ENCODE measurements at places on chromosomes 16 and 17.

GRCh38 chr17:72996791-72997190 is 95.7 kb downstream of the SLC39A11 start:
- DNase-seq: no peak

DNA sequence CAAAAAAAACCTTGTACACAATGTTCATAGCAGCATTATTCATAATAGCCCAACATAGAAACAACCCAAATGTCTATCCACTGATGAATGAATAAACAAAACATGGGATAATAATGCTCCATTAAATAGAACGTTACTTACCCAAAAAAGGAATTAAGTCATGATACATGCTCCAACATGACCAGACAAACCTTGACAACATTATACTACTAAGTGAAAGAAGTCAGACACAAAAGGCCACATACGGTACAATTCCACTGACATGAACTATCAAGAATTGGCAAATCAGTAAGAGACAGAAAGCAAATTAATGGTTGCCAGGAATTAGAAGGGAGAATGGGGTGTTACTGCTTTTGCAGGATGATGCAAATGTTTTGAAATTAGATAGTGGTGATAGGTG is 193.8 kb upstream of the SHISA6 start:
- DNase-seq: no peak

- DNase-seq: peak; percentile 99
These were observed 46.2 kb downstream of the TUBD1 start for GRCh38 chr17:59846394-59847165.

DNA sequence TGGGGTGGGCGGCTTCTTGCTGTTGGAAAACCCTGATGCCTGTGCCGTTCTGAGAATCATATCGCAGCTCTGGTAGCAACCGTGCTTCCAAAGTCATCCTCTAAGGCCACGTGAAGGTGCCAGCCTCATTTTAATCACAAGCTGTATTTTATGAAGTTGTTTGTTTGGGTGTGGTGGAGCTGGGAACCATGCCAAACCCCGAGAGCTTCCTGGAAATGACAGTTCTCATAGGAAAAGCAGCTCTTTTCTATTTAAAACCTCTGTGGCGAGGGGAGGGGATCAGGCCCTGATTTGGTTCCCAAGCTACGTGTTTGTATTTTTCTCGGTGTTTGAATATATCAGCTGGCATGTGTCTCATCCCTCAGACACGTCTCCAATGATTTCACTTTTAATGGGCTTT is 21.7 kb downstream of the KNOP1 start:
- peak; percentile 71 for DNase-seq

DNA sequence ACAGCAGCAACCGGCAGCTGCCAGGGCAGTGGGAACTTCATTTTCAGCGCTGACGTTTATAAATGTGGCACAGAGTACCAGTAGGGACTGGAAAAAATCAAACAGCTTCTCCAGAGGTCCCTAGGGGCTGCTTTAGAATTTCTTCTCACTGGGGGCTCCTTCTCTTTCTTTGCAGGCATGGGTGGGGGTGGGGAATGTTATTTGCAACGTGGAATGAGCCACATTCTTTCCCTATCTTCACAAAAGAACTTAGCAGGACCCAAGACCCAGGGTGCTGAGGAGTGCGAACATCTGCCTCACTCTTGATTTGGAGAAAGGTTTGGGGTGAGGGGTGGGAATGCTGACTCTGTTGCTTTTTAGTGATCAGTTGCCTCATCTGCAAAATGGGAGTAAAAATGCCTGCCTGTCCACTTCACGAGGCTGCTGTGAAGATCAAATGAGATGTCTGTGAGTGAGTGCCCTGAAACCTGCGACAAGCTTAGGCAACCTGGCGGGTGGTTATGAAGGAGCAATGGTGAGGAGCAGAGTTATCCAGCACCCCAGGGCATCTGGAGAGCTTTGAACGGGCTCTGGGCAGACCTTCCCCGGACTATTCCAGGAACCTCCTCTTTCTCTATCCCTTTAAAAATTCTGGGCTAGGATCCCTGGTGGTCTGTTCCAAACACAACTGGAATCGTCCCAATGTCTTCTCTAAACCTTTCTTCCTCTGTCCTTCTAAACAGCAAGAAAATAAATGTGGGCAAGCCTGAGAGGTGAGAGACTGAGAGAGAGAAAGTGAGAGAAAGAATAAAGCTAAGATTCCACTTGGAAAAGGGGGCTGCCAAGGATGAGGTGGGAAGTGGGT is 10.7 kb upstream of the PIPOX start:
- DNase-seq: no peak

- DNase-seq: no peak
These were observed 353.0 kb upstream of the EEF2KMT start for GRCh38 chr16:5450409-5451104.

- DNase-seq: no peak
These were observed 42.9 kb downstream of the BAHCC1 start for GRCh38 chr17:81438007-81438659.

DNA sequence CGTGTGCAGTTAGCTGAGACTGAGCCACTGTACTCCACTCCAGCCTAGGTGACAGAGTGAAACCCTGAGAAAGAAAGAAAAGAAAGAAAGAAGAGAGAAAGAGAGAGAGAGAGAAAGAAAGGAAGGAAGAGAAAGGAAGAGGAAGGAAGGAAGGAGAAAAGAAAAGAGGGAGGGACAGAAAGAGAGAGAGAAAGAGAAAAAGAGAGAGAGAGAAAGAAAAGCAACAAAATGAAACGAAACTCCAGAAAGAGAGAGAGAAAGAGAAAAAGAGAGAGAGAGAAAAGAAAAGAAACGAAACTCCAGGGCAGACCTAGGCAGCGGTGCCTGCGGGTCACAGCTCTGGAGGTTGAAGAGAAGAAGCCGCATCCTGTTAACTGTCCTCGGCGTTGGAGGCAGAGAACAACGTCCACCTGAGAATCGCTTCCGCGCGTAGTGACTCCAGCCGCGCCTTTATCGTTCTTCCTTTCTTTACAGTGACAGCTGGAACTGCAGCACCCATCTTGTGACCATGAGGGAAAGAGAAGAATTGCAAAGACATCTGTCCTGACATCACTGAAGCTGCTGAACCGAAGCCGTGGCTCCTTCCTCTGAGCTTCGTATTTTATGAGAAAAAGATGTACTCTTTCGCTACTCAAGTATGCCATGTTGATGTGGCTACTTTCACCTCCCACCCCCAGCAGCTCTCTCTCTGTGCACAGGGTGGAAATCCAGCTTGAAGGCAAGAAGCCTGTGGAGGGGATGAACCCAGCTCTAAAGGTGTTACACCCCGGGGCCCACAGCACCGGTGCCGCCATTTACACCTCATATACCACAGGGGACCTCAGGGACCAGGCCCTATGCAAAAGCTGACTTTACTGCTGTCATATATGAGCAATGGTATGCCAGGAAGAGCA is 56.9 kb upstream of the DOC2B start:
- DNase-seq: no peak

DNA sequence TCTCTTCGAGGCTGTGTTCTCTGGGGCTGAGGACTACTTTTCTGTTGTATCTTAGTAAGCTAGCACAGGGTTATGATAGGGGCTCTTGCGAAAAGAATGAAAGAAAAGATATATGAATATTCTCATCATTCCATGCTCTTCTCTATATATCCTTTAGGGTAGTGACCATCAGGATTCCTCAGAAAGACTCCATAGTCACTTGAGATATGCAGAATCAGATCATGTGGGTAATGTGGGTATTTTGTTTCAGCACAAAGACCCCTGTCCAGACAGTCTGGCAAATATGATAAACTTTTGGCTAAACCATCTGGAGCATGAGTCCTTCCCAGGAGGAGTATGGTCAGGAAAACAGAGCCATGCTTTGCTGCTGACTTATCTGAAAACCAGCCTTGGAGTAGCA is 21.5 kb downstream of the CRYM start:
- DNase-seq: no peak

DNA sequence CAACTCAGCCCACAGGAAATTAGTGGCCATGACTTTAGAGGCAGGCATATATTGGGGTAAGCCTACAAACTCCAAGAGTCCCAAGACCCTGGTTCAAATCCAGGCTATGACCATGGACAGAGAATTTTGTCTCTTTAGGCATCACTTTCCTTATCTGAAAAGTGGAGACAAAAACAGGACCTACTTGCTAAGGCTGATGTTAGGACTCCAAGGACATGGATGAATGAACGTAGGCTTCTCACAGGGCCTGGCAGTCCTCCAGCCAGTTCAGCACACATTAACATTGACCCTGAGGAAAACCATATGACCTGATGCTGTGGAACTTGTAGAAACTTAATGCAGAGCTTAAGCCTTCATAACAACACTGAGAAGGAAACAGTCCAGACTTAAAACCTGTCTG is 1.4 kb downstream of the FKBP10 start:
- DNase-seq: peak; percentile 79
